ENCODE measurements at places on chromosomes 16 and 17.

- no peak for DNase-seq
Observed at GRCh38 chr17:39979893-39980350, 685 bp upstream of the PSMD3 start.

GRCh38 chr17:75151930-75152329 lies 2.4 kb downstream of the JPT1 start:
- DNase-seq = no peak

DNA sequence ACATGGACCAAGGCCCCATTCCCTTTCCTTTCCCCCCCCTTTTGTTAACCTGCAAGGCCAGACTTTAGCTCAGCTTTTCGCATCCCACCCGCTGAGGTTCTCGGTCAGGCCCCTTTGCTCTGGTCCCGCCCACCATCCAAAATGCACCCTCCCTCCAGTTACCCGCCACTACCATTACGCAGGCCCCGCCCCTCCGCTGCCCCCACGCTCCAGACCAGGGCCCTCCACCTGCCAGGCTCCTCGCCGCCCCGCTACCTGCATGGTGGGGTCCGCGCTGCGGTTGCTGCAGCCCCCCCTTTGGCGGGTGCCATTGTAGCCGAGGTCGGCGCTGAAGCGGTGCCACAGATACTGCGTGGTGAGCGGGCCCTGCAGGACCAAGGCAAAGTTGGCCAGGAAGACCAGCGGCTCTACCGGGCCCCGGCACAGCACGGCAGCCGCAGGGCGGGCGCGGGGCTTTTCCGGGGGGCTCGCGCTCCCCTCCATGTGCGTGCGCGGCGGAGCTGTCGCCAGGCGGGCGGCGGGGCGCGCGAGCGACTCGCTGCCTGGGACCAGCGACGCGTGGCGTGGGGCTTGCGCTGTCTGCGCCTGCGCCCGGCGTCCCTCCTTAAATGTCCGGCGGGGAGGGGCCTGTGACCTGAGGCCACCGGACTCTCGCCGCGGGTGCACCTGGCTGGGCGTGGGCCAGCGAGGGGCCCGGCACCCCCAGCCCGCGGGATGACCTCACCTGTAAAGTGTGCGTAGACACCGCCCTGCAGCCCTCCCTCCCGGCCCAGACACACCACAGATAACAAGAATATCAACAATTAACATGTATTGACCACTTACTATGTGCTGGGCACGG lies at the start of gene SLC46A1:
TSS of gene SLC46A1 (minus strand) at position 581 of the 841 bp plus-strand sequence. CDS start at position 483, 98 bp downstream.
- DNase-seq = no peak

GRCh38 chr16:19885451-19886072 lies 914 bp upstream of the GPRC5B start:
- DNase-seq = no peak

- peak; percentile 40 for DNase-seq
Observed at GRCh38 chr16:8621572-8622314, at the start of gene METTL22. METTL22 (plus strand) TSS chr16:8621698; CDS start chr16:8625666, 3,968 bp downstream.

DNA sequence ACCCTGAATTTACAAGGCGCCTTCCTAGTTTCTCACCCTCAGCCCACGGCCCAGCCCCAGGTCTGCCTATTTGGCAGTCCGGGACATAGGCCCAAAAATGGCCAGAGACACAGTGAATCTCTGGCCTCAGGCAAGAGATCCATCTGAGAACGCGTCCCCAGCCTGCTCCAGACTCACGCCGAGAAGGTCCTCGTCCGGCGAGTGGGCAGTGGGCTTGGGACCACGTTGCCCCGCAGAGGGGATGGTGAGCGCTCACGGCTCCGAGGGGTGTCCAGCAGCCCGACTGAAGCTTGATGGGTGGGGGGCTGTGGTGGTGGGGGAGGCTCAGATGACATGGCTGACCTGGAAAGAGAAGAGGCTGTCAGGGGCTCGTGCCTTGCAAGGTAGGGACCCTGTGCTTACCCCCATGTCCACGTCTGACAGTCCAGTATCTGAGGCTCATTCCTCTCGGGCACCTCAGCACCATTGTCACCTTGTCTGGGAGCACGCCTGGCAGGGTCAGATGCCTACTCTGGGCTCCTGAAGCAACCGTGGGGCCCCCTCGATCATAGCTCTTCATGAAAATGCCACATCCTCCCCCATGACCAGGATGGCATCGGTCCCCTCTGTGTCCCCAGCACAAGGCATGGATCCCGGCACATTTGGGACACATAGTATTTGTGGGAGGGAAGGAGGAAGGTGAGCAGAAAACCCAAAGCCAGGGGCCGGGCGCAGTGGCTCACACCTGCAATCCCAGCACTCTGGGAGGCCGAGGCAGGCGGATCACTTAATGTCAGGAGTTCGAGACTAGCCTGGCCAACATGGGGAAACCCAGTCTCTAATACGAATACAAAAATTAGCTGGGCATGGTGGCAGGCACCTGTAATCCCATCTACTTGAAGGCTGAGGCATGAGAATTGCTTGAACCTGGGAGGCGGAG lies 9.6 kb downstream of the CARHSP1 start:
- no peak for DNase-seq

DNA sequence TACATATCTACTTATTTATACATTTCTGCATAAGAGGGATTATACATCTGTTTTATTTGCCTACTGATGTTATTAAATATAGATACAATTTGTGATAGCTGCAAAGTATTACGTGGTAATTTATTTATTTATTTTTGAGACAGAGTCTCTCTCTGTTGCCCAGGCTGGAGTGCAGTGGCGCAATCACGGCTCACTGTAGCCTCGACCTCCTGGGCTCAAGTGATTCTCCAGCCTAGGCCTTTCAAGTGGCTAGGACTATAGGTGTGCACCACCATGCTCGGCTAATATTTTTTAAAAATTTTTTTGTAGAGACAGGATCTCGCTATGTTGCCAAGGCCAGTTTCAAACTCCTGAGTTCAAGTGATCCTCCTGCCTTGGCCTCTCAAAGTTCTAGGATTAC lies 35.5 kb downstream of the NFAT5 start:
- DNase-seq = no peak

GRCh38 chr16:27767081-27767480 lies 217.1 kb downstream of the KATNIP start:
- no peak for DNase-seq

- no peak for DNase-seq
Observed at GRCh38 chr16:59295993-59296736, 562.0 kb upstream of the GOT2 start.

- no peak for DNase-seq
Observed at GRCh38 chr16:2066139-2066538, 18.4 kb downstream of the TSC2 start.

DNA sequence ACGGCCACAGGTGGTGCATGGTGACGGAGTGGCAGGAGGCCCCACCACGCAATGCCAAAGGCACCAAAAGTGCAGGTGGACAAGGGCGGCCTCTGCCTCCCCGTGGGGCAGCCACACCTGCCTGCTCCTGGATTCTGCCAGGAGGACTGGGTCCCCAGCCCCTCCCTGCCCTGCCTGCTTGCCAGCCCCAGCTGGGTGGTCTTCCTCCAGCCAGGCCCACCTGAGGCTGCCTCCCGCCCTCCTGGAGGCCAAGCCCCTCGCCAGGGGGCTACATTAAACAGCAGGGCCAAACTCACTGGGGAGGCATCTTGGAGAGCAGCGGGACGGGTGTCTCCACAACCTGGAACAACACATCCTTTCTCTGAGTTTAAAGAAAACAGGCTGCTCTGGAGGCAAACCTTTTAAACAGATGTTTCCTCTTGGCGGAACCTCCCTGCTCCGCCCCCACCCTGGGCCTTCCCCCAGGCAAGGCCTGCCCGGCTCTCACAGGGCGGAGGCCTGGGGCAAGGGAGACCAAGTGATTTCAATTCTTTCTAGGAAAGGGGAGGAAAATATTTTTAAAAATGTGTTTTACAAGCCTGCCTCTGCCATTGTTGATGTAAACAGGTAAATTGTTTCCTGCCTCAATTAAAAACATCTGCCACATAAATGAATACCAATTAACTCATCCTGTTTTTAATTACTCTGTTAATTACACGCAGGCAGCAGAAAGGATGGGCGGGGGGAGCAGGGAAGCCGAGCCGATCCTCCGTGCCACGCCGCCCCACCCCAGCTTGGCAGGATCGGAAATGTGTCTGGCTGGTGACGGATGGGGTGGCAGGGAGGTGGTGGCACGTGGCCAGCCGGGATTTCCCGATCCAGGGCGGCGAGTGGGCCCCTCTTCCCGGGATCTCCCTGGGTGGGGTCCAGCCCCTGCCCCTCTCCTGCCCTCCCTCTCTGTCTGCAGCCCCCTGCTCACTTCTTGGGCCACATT lies 54.4 kb upstream of the PABPN1L start:
- peak; percentile 84 for DNase-seq

DNA sequence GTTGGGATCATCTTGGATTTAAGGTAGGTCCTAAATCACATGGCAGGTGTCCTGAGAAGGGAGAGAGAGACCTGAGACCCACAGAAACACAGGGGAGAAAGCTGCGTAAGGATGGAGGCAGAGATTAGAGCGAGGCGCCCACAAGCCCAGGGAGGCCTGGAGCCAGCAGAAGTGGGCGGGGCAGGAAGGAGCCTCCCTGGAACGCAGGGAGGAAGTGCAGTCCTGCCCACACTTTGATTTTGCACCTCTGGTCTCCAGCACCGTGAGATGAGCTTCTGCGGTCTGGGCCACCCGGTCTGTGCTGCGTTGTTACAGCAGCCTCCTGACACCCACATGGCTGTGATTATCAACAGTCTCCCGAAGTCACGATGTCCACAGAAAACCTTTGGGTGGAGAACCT lies 6.4 kb downstream of the DNASE1L2 start:
- no peak for DNase-seq

GRCh38 chr17:11388054-11388453 lies 147.0 kb downstream of the SHISA6 start:
- no peak for DNase-seq

DNA sequence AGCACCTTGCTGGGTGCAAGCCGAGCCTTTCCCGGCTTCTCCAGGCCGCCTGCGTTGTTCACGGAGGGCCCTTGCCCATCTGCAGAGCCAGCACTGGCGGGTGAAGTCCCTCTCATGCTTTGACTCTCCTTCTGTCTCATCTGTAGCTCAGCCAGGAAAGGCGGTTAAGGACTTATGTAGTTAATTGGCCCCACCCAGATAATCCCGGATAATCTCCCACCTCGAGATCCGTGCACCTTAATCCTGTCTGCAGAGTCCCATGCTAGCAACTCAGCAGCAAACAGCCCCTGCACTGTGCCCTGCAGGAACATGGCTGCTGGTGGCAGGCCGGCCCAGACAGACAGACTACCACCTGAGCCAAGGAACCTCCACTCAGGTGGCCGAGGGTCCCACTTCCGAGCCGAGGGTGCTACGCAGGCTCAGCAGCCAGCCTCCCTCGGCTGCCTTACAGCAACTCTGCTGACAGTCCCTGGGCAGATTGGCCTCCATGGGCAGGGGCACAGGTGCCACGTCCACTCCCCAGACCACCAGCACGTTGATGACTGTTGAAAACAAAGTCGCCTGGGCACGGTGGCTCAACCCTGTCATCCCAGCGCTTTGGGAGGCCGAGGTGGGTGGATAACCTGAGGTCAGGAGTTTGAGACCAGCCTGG lies 16.9 kb downstream of the RAB40C start:
- DNase-seq = no peak

GRCh38 chr16:20918486-20919239 lies 18.1 kb downstream of the LYRM1 start:
- no peak for DNase-seq

DNA sequence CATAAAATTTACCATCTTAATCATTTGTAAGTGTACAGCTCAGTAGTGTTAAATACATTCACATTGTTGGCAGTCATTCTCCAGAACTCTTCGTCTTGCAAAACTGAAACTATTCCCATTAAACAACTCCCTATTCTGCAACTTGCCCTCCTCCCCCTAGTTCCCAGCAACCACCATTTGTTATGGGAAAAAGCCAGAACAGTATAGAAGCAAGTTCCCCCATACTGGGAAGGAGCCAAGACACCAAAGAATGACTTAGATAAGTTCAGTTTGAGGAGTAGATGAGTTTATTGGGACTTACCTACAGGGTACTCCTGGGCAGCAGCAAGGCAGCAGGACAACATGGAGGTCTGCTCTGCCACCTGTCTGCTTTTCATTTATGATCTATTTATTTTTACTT lies 39.3 kb upstream of the TEKT1 start:
- no peak for DNase-seq

DNA sequence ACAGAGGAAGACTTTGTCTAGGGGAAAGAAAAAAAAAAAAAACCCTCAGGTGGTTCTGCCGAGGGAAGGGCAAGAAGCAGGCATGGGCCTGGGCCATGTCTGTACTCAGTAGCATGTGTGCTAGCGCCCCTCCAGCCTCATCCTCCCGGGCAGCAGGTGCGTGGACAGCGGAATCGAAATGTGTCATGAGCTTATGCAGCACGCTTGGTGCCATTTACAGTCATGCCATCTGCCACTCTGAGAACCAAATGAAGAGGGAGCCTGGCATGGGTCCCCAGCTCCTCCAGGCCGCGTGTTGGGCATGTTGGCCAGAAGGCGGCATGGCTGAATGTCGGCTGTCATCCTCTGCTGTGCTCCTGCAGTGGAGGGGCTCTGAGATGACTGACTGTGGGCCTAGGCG lies 31.4 kb downstream of the CRAMP1 start:
- DNase-seq = no peak

GRCh38 chr17:38465391-38466345 lies 37.4 kb downstream of the ARHGAP23 start:
- DNase-seq = no peak

DNA sequence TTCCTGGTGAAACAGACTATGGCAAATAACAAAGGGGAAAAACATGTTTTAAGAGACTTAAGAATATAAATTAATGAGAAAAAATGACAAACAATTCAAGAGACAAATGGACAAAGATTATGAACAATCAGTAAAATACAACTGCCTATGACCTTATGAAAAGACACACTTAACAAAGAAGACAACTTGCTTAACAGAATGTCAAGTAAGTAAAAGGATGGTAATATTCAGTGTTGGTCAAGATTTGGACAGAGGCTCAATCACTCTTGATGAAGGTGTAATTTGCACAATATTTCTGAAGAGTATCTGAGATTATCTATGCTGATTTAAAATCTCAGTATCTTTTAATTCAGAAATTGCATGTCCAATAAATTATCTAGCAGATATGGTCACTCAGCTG lies 34.4 kb downstream of the CREBBP start:
- no peak for DNase-seq

- peak; percentile 44 for DNase-seq
Observed at GRCh38 chr16:55661941-55662643, 6.3 kb downstream of the SLC6A2 start.

- DNase-seq = no peak
Observed at GRCh38 chr16:85019659-85020245, 7.8 kb upstream of the KIAA0513 start.
